ENCODE measurements at places on chromosomes 1 and 21. TPM values are rescaled to one million over a fixed set of nuclear protein-coding genes. Genes with fewer than 3 reads are reported as not detected.

GRCh38 chr1:206089341-206089740 is 27.8 kb downstream of the AVPR1B start:
- no peaks in the 10 kb centered on the region for H3K4me1 ChIP-seq
- H3K27ac ChIP-seq = no peak overlapping the region
- no peaks in the 10 kb centered on the region for H3K36me3 ChIP-seq
- no peak for DNase-seq
- no peak overlapping the region for H3K4me3 ChIP-seq

DNA sequence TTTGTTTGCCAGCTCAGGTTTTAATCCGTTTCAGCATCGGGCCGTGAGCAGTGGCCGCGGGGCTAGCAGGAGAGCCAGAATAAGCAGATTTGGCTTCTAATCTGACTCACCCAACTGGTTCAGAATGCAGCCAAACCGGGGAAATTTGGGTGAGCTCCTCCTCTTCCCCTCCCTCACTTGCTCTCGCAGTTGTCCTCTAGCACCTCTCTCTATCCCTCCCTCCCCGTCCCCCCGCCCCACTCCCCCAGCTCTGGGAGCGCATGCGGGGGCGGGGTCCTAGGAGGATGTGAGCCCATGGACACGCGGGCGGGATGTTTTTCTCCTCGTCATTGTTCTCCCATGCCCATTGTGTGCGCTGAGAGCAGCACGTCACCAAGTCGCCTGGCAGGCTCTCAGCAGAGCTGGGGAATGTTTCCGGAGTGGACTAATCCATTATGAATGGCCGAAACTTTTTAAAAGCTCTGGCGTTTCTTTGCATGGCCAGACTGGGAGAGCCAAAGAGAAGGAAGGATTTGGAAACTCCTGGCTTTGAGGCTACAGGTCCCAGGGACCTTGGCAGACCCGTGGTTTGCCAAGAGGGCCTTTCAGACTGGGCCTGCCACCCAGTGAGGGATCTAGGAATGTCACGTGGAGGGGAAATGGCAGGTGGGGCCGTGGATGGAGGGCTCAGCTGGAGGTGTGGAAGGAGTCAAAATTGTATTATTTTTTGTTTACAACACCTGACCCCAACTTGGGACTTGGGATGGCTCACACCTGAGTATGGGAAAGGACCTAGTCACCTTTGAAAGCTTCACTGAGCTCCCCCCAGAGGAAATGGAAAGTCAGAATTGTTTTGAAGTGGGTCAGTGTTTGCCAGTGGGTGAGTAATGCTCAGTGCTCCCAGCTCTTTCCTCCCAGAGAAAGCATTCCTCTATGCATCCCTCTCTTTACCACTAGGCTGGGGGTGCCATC is 39.2 kb downstream of the CDK18 start:
- no peaks in the 10 kb centered on the region for H3K36me3 ChIP-seq
- peak; percentile 71 for DNase-seq
- H3K27me3 ChIP-seq = peaks cover 78% of the 10 kb centered on the region

The CD164L2 gene
- total RNA-seq = 3.0 TPM

DNA sequence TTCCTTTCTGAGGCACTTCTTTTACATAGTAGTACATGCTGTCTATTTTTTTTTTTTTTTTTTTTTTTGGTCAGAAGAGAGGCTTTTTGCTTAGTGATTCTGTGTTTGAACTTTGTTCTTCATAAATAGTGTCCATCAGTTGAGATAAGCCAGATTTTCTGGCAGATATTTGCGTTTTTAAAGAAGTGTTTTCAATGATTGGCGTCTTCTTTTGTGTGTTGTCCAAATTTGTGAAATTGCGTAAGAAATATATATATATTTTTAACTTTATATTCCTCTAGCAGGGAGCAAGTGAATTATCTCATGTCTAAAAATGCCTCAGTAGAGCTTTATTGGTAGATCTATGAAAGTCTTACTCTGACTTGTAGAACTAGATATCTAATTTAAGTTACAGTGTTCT is 28.3 kb downstream of the NEK7 start:
- H3K36me3 ChIP-seq = no peaks in the 10 kb centered on the region
- no peaks in the 10 kb centered on the region for H3K27me3 ChIP-seq
- no peak for DNase-seq
- no peak overlapping the region for H3K4me3 ChIP-seq
- H3K27ac ChIP-seq = no peak overlapping the region

DNA sequence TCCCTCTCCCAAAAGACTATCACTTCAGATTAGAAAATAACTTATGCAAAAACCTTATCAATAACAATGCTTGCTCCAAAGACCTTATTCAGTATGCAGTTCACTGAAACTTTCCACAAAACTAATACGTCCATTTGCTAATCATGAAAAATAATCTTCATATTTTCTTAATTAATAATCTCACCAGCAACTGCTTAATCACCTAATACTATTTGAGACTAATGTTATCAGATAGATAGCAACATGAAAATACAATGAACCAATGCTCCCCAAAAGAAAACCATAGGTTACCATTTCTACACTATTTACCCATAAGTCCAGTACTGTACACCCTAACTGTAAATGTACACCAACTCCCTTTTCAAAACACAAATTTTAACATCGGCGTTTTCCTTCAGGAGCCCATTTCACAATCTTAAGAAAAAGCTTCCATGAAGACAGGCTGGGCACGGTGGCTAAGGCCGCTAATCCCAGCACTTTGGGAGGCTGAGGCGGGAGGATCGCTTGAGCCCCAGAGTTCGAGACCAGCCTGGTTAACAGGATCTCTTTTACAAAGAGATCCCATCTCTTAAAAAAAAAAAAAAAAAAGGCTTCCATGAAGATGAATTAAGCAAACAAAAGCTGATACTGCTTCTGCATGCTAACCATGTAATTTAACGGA is 1.7 kb downstream of the GNB1 start:
- no peak for DNase-seq
- peak overlapping the region; percentile 24 for H3K27ac ChIP-seq
- peak overlapping the region; percentile 81 for H3K4me3 ChIP-seq
- H3K36me3 ChIP-seq = peaks cover 10% of the 10 kb centered on the region
- H3K27me3 ChIP-seq = no peaks in the 10 kb centered on the region
- H3K4me1 ChIP-seq = peaks cover 41% of the 10 kb centered on the region

The SLC2A5 gene
- 0.04 TPM for total RNA-seq

GRCh38 chr1:151807766-151808165 is 2.5 kb upstream of the LINGO4 start:
- H3K27ac ChIP-seq = no peak overlapping the region
- peaks cover 4% of the 10 kb centered on the region for H3K27me3 ChIP-seq
- no peaks in the 10 kb centered on the region for H3K36me3 ChIP-seq
- no peak for DNase-seq
- peaks cover 12% of the 10 kb centered on the region for H3K4me1 ChIP-seq

DNA sequence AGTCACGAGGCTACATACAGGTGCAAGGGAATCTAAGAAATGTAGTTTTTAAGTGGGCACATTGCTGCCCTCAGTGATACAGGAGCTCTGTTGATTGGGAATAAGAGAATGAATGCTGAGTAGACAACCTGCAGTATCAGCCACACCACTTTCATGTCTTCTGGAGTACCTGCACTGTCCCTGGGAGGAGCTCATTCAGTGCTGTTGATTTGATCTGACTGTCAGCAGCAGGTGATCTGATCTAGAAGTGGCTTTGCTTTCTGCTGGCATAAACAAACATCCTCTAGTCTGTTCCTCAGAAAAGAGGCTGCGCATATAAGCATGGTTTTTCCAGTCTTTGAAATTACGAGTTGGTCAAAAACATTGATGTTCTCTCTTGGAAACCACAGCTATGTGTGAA is 35.5 kb upstream of the LRRC52 start:
- H3K27ac ChIP-seq = no peak overlapping the region
- H3K36me3 ChIP-seq = no peaks in the 10 kb centered on the region
- H3K27me3 ChIP-seq = no peaks in the 10 kb centered on the region
- H3K4me3 ChIP-seq = no peak overlapping the region
- no peak for DNase-seq

The LMX1A gene
- total RNA-seq = not detected

- no peak overlapping the region for H3K27ac ChIP-seq
- no peak overlapping the region for H3K4me3 ChIP-seq
- peaks cover 11% of the 10 kb centered on the region for H3K4me1 ChIP-seq
- H3K27me3 ChIP-seq = peaks cover 37% of the 10 kb centered on the region
Measured at GRCh38 chr1:18464665-18465050, 16.1 kb upstream of the KLHDC7A start.

DNA sequence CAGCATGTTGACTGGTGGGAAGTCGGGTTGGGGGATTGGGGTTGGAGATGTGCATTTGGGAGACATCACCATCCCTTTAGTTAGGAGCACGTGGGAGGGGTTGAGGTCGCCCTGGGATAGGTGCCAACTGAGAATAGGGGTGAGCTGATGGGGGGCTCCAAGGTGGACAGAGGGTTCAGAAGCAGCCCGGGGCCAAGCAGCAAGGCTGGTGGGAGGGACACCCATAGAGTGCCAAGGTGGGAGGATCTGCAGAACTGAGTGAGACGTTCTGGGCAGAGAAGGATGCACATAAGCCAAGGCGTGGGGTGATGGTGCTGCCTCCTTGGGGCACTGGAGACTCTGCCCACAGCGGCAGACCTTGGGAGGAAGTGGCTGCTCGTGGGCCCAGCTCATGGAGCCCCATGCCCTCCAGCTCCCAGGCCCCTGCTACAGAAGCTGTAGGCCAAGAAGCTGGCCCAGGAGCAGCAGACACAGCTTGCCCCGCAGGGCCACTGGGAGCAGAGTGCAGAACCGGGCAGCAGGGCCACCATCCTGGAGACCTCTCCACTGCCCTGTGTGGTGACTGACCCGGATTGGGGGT is 31.4 kb upstream of the PKP1 start:
- no peak for DNase-seq
- H3K27ac ChIP-seq = no peak overlapping the region
- H3K4me3 ChIP-seq = no peak overlapping the region
- no peaks in the 10 kb centered on the region for H3K36me3 ChIP-seq

GRCh38 chr1:228940926-228941325 is 205.6 kb downstream of the RHOU start:
- H3K36me3 ChIP-seq = no peaks in the 10 kb centered on the region
- peaks cover 54% of the 10 kb centered on the region for H3K4me1 ChIP-seq
- no peaks in the 10 kb centered on the region for H3K27me3 ChIP-seq

GRCh38 chr1:67898033-67898726 is 64.9 kb upstream of the GNG12 start:
- no peaks in the 10 kb centered on the region for H3K36me3 ChIP-seq
- H3K4me1 ChIP-seq = peaks cover 17% of the 10 kb centered on the region
- no peak for DNase-seq
- no peak overlapping the region for H3K27ac ChIP-seq
- no peaks in the 10 kb centered on the region for H3K27me3 ChIP-seq

DNA sequence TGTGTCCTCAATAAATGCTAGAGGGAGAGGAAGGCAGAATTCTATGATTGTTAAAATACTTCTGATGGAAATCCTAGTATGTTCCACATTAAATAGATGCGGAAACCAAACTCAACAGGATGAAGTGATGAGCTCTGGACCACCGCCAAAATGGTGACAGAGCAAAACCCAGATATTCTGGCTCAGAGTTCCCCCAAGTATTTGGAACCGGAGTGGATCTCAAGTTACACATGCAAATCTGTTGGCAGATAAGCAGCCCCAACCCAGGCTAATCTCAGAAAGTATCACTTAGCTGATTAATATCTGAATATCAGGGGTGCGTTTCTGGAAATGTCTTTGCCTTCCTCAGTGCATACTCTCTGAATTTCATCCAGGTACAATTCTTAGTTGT is 17.4 kb upstream of the GRHL3 start:
- no peak overlapping the region for H3K27ac ChIP-seq
- no peaks in the 10 kb centered on the region for H3K36me3 ChIP-seq
- no peak for DNase-seq
- peaks cover 26% of the 10 kb centered on the region for H3K4me1 ChIP-seq
- H3K4me3 ChIP-seq = no peak overlapping the region

DNA sequence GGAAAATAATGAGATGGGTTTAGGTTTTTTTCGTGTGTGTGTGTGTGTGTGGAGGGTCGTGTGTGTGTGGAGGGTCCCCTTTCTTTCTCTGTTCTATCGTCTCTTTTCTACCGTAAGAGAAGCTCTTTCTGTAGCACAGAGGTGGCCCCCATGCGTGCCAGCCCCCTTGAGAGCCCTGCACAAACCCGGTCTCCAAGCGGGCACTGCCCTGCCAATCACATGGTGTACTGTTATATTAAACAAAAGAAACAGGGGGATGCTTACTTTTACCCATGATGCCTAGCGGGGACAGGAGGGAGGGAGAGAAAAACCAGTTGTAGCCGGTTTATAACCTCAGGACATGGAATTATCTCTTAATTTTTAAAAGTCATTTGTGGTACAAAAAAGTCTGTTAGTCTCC is 41.0 kb downstream of the GATAD2B start:
- peaks cover 6% of the 10 kb centered on the region for H3K36me3 ChIP-seq
- no peak for DNase-seq
- no peak overlapping the region for H3K27ac ChIP-seq
- H3K4me1 ChIP-seq = peaks cover under 1% of the 10 kb centered on the region
- H3K27me3 ChIP-seq = no peaks in the 10 kb centered on the region

DNA sequence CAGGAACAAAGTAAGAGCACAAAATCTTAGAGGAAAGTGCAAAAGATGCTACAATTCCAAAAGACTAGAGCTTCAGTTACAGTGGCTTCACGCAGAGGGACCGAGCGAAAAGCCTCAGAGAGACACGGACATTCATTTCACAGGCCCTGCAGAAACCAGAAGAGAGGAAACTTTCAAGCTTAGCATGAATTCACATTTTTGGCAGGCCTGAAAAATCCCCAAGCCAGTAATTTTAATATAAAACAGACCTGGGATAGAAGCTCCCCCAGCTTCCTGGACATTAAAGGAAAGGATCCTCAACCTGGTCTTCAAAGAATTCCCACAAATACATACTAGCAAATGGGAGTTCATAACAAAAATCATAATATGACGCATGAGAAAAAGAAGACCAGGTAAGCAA is 66.2 kb downstream of the HSF2BP start:
- H3K4me1 ChIP-seq = no peaks in the 10 kb centered on the region
- no peak overlapping the region for H3K27ac ChIP-seq
- H3K27me3 ChIP-seq = no peaks in the 10 kb centered on the region
- no peaks in the 10 kb centered on the region for H3K36me3 ChIP-seq
- DNase-seq = no peak

DNA sequence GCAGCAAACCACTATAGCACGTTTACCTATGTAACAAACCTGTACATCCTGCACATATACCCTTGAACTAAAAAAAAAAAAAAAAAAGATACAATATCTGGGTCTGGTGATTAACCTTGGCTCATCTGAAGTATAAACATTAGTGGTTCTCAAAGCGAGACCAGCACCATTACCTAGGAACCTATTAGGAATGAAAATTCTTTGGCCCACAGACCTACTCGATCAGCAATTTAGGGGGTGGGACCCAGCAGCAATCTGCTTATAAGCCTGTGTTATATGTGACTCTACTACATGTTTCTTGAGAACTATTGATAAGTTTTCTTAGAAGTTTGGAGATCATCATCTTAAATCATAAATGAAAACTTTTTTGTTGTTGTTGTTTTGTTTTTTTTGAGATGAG is 9.7 kb upstream of the SPATA1 start:
- DNase-seq = no peak
- peaks cover 19% of the 10 kb centered on the region for H3K4me1 ChIP-seq
- no peak overlapping the region for H3K4me3 ChIP-seq

The MEGF6 gene
- 32.4 TPM for total RNA-seq

DNA sequence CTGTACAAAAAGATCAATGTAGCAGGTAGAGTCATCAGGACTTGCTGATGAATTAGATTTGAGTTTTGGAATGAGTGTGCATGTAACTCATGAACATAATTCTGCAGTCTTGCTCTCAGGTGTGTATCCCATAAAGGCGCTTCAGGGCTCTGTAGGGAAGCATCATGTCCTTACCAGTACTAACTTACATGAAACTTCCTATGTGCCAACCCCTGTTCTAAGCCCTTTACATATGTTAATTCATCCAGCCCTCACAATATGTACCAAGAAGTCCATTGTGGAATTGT is 2.1 kb upstream of the FCRLB start:
- no peaks in the 10 kb centered on the region for H3K36me3 ChIP-seq
- H3K4me1 ChIP-seq = peaks cover 3% of the 10 kb centered on the region
- no peak overlapping the region for H3K27ac ChIP-seq

The COL6A1 gene
- 221 TPM for total RNA-seq

All from WTC11 (cell line).